Activated T-cell treated with anti-CD3 and anti-CD28 coated beads, Interleukin-2, amount 50 U/mL, for 1 hour (primary cell): ENCODE measurements at places on chromosomes 4 and X.

DNA sequence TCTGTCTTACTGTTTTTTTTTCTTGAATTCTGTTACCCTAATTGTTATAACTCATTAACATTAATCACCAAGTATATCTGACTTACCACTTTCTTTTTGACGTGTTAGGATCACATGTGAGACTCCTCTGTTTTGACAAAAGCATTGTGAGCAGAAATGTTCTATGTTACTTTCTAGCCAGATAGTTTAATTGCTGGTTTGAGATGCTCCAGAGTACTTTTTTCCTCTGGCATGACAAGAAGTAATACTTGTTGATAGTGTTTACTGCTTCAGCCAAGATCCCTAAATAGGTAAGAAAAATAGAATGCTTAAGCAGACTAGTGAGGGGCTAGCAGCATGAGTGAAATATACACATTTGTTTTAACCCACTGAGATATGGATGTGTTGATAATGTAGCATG, 303.9 kb upstream of the PABPC4L start:
- DNase-seq = no peak

GRCh38 chrX:13397878-13398818, 78.3 kb upstream of the ATXN3L start:
- no peak for DNase-seq

DNA sequence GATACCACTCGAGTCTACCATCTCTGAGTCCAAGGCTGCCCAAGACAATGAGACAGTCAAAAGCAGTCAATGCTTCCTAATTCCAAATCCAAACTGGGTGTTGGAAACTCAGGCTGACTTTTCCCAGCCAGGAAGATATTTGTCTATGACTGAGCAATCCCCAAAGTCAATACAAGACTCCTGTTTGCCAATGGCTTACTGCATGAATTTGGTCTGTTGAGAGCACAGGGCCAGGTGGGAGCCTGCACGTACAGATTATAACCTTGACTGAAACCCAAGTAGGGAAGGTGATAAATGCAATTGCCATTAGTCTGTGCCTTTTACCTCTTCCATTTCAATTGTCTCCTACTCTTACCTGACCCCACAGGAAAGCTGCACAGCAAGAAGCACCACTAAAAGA, 72.6 kb upstream of the PPARGC1A start:
- DNase-seq = no peak

GRCh38 chrX:111511477-111511876, at the start of gene SERTM2:
SERTM2 (plus strand) TSS chrX:111511645; CDS start chrX:111518858, 7,213 bp downstream.
- DNase-seq = no peak

- DNase-seq = no peak
These were observed 168.7 kb upstream of the TBC1D9 start for GRCh38 chr4:140924761-140925392.

DNA sequence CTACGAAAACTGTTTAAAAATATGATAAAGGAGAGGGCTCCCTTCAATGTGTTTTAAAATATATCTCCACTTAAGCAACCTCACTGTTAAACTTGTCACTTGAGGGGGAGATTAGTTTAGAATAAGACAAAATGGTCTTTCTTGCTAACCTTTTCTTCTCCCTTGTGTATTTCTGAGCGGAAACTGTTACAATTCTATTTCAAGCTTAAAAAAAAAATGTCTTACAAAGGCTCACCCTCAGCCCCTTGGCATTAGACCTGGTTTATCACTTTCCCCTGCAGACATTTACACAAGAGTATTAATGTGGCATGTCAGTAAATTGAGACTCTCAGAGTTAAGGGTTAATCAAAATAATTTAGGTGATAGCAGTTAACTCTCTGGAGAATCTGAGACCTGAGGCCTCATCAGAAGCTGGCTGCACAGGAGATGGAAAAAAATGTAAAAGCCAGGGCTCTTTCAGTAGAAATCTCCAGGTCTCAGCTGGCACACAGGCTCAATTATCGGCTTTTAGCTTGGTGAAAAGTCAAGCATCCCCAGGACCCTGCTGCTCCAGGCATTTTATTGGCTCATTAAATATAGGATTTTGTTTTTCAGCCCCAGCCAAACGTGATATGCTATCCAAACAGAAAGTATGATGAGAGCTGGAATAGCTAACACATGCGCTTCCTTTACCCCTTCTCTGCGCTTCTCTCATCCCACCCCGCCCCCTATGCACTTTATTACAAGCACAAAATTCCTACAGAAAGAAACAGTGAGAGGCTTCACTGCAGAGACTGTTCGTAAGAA, 130.5 kb downstream of the PPA2 start:
- no peak for DNase-seq

- no peak for DNase-seq
These were observed 44.3 kb downstream of the NELFA start for GRCh38 chr4:1964443-1964842.

- DNase-seq = no peak
These were observed 262.8 kb downstream of the PRDM5 start for GRCh38 chr4:120659616-120660170.

DNA sequence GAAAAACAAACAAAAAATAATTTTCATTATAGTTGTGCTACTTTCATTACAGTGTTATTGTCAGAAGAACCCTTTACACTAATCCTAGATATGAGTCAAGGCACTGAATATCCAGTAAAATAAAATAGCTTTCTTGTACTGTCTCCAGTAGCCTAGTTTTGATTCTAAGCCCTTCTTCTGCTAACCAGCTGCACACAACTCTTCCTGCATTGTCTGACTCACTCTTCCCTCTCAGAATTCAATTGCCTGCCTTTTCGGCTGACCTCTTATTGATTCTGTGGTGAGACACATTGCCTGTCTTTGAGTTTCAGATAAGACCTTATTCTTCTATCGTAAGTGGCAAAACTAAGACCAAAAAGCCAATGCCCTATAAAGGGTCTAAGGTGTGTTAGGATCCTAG, 26.7 kb upstream of the PCDH18 start:
- no peak for DNase-seq

DNA sequence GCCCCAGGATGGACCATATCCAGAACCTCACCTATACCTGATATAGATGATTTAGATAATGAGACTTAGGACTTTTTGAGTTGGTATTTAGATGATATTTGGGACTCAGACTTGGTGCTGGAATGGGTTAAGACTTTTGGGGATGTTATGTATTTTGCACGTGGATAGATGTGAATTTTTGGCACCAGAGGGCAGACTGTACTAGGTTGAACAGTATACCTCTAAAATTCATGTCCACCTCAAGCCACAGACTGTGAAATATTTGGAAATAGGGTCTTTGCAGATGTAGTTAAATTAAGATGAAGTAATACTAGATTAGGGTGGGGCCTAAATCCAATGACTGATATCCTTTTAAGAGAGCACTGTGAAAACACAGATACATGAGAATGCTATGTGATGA, 15.6 kb downstream of the RBM41 start:
- no peak for DNase-seq

GRCh38 chr4:68447201-68447600, at the start of gene TMPRSS11E:
TMPRSS11E (plus strand) TSS chr4:68447463; CDS start chr4:68447513, 50 bp downstream.
- no peak for DNase-seq

- DNase-seq = no peak
These were observed 102.7 kb downstream of the KLHL8 start for GRCh38 chr4:87117732-87118075.

DNA sequence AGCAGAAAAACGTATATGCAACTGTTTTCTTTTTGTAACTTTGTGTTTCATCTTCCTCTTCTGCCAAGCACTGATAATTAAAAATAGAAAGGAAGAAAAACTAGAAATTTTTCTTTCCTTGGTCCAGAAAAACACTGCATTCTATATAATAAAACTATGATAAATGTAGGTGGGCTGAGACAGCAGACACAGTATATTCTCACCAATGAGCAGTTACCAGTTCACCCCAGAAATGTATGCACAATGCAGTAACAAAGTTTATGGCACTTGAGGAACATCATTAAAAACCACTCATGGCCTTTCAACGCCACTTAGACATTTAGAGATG, 79.4 kb downstream of the FAT1 start:
- no peak for DNase-seq

- DNase-seq = no peak
These were observed 552.6 kb downstream of the PCDH19 start for GRCh38 chrX:99857455-99857854.

GRCh38 chr4:146647615-146648460, 9.1 kb downstream of the POU4F2 start:
- DNase-seq = no peak

- no peak for DNase-seq
These were observed 1040.7 kb upstream of the INTU start for GRCh38 chr4:126592088-126592487.

- no peak for DNase-seq
These were observed 10.3 kb upstream of the CLNK start for GRCh38 chr4:10694828-10695209.

DNA sequence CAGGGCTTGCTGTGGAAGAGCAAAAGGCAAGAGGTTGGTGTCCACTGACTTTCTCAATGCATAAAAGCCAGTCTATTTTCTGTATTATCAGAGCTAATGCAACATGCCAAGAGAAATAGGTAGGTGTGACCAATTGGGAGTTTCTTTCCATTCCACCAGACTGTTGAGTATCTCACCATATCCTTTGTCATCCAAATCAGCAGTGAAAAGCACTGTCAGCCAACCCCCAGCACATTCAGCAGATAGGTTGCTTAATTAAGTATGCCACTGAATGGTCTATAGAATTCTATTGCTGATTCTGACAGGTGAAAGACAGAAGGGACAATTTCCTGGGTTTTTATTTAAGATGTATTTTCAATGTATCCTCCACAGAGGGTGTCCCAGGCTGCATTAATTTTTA, 139.8 kb downstream of the HS6ST2 start:
- no peak for DNase-seq

DNA sequence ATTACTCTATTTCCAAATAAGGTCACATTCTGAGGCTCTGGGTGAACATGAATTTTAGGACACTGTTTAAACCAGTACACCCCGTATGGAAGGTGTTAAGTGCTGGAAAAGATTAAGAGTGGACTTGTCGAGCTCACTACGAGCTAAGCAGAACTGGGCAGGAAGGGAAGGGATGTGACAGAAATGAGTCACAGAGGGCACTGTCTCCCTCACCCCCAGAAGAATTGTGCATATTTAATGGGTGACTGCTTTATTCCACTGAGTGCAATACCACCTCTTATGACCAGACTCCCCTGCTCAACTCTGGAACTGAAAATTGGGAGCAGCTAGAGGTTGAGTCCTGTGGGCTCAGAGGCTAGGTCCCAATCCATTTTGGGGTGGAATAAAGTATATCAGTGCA, 187.4 kb upstream of the RPS6KA3 start:
- DNase-seq = no peak

DNA sequence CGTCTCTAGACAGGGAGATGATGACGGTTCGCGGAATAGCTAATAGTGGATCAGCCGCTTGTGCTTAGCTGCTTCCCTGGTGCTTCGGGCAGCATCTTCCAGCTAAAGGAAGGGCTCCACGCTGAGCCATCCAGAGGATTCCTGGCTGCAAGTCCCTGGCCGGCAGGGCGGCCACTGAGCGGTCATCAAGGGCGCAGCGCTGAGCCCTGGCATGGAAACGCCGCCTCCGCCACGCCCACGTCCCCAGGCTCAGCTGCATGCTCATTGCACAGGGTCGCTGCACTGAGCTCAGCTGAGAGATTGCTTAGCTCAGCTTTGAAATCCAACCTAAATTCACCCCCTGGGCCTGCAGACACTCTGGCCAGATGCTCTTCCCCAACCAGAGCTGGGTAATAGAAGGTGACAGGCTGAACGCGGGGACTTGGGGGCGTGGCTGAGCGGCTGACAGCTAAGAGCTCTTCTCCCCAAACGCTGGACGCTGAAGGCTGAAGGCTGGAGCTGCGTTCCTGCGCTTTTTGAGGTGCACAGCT, 118.2 kb upstream of the KIT start:
- no peak for DNase-seq

- no peak for DNase-seq
These were observed 35.7 kb downstream of the BCORL1 start for GRCh38 chrX:130018143-130018542.

GRCh38 chr4:65336465-65336864, 333.8 kb downstream of the EPHA5 start:
- no peak for DNase-seq

- DNase-seq = no peak
These were observed 106.2 kb upstream of the SMAD1 start for GRCh38 chr4:145375416-145375815.

DNA sequence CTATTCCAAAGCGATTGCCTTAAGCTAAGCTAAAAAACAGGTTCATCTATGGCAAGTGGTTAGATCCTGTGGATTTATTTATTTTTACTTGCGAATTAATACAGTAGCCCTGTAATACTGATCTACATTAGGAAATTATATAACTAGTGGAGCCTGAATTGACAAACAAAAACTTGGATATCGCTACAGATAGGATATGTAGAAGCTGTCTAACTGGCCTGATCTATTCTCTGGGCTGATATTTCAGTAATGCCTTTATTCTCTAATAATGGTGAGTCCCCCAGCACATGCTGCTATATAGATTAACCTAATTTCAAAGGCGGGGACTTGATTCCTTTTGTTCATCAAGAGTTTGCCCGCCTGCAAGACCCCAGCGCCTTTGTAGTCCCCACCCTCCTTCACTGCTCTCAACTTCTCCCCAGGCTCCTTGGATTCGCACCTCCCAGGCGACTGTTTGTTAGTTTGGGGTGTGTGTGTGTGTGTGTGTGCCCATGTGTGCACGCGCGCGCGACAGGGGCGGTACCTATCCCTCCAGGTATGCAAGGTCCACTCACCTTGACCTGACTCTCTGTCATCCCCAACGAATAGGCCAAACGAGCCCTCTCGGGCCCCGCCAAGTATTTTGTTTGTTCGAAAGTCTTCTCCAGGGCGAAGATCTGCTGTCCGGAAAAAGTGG, 3.8 kb downstream of the NKX6-1 start:
- no peak for DNase-seq

- DNase-seq = no peak
These were observed 2.4 kb downstream of the ZNF275 start for GRCh38 chrX:153336121-153336894.

GRCh38 chr4:72468904-72469502, 100.0 kb downstream of the ADAMTS3 start:
- DNase-seq = no peak

GRCh38 chr4:36824682-36825081, 419.9 kb upstream of the NWD2 start:
- no peak for DNase-seq

DNA sequence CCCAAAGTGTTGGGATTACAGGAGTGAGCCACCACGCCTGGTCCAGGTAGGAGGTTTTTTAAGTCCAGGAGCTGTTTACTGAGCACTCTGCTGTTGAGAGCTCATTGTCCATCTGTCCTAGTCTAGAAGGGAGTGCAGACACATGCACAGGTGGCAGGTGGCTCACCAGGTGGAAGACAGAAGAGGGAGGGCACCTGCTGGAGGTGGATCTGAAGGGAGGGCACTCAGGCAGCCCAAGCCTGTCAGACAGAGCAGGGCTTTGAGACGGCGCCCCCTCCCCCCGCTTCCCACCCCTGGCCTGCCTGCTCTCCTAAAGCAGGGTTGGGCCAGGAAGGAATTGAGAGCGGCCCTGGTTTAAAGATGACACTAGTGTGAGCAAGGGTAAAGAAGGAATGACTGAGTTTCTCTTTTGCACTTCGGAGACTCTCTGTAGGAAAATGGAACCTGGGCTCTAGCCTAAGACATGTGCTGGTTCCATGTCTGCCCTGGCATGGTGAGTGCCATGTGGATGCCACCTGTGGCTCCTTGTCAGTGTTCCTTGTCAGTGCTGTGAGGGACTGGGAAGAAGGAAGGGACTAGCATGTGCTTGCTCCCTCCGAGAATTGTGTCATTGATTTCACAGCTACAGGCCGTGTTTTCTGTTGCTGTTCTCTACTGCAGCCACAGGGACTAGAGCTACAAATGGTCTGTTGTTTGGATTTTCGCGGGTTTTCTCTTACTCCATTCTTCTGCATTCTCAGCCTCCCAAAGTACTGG, 108.6 kb downstream of the TNIP2 start:
- no peak for DNase-seq

- DNase-seq = no peak
These were observed 24.4 kb upstream of the JAKMIP1 start for GRCh38 chr4:6224735-6225134.
